ENCODE measurements at places on chromosomes 2 and 18.

- peak; percentile 75 for DNase-seq
Measured at GRCh38 chr2:68225119-68225632, 27.2 kb downstream of the PPP3R1 start.

DNA sequence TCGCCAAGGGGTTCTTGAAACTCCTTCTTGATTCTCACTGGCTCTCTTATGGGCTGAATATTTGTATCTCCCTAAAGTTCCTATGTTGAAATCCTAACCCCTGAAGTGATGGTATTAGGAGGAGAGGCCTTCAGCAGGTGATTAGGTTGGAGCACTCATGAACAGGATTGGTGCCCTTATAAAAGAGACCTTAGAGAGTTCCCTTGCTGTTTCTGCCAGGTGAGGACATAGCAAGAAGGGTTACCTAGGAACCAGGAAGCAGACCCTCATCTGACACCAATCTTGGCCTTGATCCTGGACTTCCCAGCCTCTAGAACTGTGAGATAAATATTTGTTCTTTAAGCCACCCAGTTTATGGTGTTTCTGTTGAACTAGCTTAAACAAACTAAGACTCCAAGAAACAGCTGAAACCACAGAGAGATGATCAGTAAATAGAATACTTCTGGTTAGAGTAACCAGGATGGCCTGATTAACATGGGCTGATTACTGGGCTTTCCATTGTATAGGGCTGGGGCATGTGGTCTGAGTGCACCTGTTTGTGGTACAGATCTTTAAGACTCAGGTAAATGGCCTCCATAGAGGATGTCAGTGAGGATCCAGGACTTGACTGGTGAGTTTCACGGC is 7.7 kb upstream of the CDC42EP3 start:
- peak; percentile 0 for DNase-seq

- DNase-seq = no peak
Measured at GRCh38 chr2:203826704-203827103, 40.9 kb upstream of the CTLA4 start.

DNA sequence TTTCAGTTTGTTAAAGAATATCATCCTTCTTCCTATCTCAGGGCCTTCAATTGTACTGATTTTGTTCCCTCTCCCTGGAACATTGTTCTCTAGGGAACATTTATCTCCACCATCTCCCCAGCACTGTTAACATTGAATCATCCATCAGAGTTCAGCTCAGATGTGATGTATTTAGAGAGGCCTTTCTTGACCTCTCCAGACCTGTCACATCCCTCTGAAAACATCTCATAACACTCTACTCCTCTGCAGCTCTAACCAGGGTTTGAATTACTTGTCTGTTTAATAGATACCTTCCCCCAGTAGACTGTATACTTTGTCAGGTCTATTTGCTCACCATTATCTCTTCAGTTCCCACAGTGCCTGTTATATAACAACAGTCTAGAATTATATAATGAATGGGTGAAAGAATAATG is 98.6 kb downstream of the GALNT1 start:
- DNase-seq = no peak

GRCh38 chr2:56449002-56449431 is 265.2 kb downstream of the CCDC85A start:
- DNase-seq = no peak

- no peak for DNase-seq
Measured at GRCh38 chr2:30588994-30589393, 141.9 kb downstream of the LCLAT1 start.

DNA sequence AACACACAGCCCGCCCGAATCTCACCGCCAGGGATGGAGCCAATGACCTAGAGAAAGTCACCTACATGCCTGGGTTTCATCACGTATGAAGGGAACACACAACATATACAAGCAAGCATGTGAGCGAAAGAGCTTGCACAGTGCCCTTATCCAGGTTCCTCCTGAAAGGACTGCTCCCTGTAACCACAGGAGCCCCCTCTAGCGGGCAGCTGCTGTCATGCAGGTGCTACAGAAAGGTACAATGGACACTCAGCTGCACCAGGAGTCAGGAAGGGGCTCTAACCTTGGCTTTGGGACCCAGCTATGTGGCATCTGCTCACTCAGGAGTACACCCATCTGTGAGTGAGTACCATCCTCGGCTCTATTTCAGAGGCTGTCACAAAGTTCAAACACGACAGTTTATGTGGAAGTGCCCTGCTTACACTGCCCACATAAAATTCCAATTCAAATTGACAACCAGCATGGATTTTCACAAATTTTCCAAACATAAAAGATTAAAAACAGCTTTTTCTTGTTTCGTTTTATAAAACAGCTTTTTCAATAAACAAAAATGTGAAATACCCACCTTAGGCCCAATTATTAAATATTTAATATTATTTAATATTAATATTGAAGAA is 3.5 kb downstream of the NDUFA10 start:
- DNase-seq = peak; percentile 38

DNA sequence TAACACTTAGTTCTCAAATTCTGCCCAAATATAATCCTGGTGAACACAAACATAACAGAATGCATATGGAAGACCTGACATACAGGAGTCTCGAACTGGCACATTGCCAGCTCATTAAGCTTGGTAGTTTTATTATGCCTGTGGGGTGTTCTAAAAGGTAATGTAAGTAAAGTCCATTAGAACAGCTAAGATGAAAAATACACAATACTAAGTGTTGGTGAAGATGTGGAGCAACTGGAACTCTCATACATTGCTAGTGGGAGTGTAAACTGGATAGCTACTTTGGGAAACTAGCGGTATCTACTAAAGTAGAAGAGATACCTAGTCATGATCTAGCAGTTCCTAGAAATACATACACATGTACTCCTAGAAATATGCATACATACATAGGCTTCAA is 24.3 kb upstream of the RAB10 start:
- DNase-seq = no peak

GRCh38 chr2:143433251-143433650 is 304.0 kb downstream of the ARHGAP15 start:
- DNase-seq = peak; percentile 45

- DNase-seq = no peak
Measured at GRCh38 chr18:73924307-73924706, 223.3 kb downstream of the FBXO15 start.

DNA sequence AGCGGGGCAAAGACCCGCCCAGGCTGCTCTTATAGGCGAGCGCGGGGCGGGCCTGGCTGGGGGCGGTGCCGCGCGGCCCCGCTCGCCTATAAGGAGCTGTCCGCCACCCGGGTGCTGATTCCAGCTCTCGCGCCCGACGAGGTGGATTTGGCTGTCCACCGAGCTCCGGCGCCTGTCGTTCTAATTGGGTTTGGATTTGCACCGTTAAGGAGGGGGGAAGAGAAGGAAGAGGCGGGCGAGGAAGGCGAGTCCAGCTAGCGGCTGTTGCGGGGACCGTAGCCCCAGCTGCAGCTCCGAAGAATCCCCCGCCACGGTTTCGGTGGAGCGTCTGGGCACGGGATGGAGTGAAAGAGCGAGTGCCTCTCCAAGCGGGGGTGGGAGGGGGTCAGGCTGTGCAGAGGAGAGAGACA is at the start of gene CNTNAP5:
TSS of gene CNTNAP5 (plus strand) at position 117 of the 410 bp plus-strand sequence. CDS start 364 bp downstream, outside the sequence.
- no peak for DNase-seq

GRCh38 chr18:46301571-46301970 is 197.4 kb downstream of the HAUS1 start:
- no peak for DNase-seq

- no peak for DNase-seq
Measured at GRCh38 chr2:22375096-22375495, 1009.9 kb upstream of the KLHL29 start.

GRCh38 chr2:56531668-56532420 is 348.1 kb downstream of the CCDC85A start:
- DNase-seq = peak; percentile 80

GRCh38 chr2:154402213-154402612 is 296.3 kb upstream of the KCNJ3 start:
- DNase-seq = peak; percentile 14

DNA sequence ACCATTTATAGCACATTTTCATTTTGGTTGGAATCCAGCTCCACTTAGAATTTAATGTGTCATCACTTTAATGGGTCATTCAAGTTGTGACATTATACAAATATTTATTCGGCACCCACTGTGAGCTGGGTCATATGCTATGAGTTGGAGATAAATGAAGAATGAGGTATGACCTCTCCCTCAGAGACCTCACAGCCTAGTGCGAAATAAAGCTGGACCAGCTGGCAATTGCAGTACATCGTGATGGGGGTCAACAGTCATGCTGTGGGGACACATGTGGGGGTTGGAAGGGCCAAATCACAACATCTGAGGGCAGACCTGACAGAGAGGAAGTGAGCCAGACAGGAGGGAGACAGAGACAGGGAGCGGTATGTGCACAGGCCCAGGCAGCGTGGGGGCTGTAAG is 175.4 kb downstream of the MAIP1 start:
- no peak for DNase-seq

DNA sequence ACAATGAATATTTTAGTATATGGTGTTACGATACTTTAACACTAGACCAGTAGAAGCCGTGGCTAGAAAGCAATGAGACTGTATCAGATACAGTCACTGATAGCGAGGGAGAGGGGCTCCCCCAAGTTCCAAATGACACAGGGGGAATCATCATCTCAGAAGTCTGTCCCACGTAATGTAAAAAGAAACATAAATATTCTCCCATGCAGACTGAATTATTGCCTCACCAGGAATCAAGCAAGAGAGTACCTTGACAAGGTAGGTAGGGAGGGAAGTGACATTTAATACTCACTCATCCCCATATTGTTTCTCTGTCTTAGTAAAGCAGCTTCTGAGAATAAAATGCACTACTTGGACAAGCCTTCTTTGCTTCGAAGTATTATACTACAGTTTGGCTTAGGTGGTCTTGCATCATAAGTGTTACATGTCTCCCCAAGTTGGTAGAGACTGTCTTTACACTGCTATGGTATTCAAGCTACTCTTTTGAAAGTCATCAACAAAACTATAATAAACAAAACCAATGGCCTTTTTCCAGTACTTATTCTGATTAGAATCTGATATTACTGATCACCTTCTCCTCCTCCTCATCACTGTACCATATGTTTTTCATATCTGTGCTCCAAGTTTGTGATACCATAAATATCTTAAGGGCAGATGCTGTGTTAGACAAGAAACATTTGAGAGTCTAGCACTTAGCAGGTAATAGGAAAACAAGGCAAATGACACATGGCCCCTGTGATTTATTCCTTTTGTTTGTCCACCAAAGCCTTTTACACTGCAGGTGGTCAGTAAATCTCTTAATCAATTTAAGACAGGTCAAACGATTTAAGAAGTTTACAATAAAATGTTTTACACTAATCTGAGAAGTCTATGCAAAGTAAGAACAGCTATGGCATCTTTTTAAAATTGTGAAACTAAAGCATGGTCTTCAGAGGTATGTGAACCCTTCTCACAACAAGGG is 2.7 kb downstream of the LAPTM4A start:
- no peak for DNase-seq

DNA sequence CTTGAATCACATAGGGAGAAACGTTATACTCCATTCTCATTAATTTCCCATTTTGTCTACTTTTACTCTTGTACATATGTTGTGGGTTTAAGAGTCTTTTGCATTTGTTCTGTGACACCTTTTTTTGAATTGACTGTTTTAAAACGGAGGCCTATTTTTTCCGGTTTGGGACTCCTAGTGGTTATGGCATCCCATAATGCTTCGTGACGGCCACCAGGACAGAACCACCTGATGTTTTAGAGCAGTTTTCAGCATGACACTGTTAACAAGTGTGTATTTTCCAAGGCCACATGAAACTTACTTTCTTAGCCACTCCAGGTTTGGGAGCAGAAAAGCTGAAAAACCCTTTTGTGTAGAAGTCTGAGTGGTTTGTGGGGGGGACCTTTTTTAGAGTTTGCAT is 8.4 kb downstream of the SOX11 start:
- DNase-seq = no peak

DNA sequence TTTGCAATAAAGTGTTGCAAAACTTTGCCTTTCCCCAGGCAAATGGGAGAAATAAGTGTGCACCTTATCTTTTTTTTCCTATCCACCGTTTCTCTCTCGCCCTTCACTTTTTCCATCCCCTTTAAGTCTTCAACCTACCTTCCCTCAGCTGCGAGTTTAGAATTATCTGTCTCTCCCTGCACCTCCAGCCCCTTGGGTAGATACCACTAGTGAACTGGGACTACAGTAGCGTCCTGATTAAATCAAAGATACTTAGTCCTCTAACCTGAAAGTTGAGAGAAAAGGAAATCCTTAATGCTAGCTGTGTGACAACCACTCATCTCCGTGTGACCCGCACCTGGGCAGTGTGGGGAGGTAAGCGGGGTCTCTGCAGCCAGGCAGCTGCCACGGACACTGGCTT is 16.1 kb upstream of the PPP4R1 start:
- DNase-seq = no peak

GRCh38 chr18:79214056-79214455 is 144.9 kb downstream of the ATP9B start:
- no peak for DNase-seq

Measured in HCEC 1CT (cell line).